ENCODE measurements at places on chromosomes 12 and 14.

DNA sequence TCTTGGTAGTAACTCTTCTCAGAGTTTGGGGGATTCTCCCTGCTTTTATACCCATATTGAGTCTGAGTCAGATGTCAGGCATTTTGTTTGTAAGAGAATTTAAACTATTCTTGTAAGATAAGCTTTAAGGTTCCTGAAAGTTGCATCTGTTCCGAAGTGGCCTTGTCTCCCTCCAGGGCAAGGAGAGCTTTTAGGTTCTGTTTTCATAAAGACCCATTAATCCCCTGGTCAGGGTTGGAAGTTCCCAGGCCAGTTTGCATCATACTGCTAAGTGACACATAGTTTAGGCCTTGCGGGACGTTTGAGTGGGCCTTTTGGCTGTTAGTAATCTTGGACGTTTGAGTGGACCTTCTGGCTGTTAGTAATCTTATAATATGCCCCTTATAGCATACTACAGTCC, 396.7 kb downstream of the NPAS3 start:
- DNase-seq = no peak

GRCh38 chr12:49792976-49793580, 35.1 kb downstream of the NCKAP5L start:
- DNase-seq = no peak

DNA sequence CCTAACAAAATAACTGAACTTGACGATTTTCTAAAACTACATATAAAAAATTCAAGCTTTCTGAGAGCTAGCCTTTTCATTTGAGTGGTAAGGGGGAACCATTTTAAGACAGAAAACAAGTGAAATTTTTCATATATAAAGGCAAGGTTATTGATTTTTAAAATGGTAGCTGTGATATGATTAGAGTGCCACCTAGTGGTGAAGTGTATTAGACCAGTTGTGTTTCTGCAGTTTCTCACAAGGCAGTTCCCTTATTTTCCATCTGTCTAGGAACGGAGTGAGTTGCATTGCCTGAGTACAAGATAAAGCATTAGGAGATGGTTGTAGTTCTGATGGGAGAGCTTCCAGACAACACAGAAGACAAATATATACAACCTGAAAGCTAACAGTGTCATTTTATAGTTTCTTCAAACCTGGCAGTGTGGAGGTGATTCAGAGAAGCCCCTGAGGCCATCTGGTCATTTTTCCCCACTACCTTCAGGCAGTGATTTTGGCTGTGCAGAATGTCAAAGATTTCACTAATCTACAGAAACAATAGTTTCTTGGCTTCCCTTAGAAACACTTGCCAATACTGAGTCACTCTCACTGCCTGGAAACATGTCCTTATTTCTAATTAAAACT, 180.8 kb downstream of the C12orf50 start:
- DNase-seq = peak; percentile 33

GRCh38 chr12:21608196-21608595, 3.5 kb upstream of the GYS2 start:
- no peak for DNase-seq

DNA sequence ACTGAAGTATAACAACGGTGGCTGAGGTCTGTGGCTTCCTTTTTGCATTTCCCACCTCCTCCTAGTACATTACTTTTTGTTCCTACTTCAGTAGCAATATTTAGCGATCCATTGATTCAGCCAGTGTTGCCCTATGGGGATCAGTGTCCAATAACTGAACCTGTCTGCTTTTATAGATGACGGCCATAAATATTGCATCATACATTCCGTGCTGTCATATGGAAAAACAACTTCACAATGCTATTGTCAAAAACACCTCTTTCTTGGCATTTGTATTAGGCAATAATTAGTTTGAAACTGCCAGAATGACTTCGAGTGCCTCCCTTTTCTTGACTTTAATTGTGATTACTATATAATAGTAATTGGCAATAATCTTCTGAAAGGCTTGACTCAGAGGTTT, 149.5 kb downstream of the PRIMA1 start:
- no peak for DNase-seq

DNA sequence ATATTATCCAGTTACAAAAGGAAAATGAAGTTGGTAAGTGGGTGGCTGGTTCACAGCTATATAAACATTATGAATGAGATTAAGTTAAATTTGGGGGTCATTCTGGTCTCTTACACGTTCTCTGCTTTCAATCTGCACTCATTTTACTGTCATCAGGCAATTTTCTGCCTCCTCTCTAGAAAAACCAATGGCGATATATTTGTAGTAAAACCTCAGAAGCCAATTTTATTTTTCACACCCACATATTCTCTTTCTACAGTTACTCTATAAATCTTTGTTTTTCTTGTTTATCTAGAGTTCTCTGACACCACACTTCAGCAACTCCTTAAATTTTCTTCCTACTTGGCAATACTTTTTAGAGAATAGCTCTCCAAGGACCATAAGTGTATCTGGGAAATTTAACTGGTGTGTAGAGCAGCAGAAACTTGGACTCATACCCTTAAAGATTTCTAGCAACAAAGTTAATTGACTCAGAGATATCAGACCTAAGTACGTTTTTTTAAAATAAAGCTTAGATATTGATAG, 926.9 kb downstream of the TMTC2 start:
- DNase-seq = no peak

DNA sequence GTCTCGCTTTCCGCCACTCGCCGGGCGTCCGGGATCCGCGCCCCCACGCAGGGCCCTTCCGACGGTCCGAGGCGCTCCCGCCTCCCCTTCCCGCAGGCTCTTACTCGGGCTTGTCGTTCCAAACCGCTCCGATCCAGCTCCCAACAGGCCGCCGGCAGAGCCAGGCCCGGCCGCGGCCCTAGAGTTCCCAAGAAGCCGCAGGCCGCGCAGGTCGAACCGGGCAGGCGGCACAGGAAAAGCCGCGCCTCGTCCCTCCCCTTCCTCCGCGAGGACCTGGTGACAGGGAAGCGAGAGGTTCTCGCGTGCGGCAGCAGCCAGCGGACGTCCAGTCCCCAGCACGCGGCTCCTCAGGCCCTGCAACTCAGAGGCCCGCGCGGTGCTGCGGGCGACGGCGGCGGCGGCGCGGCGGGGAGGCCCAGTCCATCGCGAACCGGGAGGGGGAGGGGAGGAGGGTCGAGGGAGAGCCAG, 272 bp downstream of the HECTD1 start:
- DNase-seq = peak; percentile 96

DNA sequence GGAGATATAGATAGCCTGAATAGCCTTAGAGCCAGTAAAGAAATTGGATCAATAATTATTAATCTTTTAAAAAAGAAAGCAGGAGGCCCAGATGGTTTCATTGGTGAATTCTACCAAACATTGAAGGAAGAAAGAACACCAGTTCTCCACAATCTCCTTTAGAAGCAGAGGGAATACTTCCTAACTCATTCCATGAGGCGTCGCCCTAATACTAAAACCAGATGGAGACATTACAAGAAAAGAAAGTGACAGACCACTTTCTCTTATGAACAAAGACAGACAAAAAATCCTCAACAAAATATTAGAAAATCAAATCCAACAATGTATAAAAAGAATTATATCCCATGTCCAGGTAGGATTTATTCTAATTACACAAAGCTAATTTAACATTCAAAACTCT, 362.6 kb downstream of the BCAT1 start:
- DNase-seq = no peak

DNA sequence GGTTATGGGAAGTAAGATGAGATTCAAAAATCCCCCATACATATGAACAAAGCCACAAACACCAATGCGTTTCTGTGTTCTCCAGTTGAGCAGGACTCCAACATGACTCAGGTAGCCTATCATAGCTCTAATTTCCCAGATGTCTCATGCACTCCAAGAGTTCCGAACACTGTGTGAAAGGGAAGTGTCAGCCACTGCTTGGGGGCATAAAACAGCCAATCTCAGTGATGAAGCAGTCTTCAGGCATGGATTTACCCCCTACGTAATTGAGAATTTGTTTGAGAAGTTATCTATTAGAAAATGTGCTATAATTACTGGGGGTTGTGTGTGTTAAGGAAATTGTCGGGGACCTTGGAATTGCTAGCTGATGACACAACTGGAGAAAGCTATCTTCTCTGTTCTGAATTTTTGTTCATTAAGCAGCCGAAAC, 153.9 kb upstream of the AVPR1A start:
- DNase-seq = no peak

DNA sequence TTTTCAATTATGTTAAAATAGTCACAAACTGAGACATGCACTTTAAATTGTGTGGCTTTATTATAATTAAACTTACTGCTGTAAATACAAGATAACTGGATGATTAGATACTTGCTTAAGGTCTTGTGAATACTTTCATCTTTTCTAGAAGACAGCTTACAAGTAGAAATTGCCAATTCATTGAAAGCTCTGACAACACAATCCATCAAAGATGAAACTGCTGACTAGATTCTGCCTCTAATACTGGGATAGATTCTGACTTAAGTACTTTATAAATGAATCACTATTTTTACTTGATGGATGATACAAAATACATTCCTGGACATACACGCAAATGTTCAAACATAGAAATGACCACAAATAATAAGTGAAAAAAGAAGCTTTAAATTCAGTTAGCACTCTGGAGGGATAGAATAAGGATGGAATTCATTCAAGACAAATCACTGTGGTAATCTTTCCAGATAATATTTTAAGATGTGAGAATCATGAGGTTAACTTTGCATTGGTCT, 876.8 kb downstream of the RPS29 start:
- no peak for DNase-seq

DNA sequence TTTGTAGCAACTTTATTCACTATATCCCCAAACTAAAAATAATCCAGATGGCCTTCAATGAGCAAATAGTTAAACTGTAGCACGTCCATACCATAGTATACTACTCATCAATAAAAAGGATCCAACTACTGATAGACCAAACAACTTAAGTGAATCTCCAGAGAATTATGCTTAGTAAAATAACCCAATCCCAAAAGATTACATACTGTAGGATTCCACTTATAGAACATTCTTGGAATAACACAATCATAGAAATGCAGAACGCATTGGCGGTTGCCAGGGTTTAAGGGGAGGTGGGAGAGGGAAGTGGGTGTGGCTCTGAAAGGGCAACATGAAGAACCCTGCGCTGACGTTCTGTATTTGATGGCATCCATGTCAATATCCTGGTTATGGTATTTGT, 28.6 kb downstream of the SNRPF start:
- DNase-seq = no peak

- DNase-seq = peak; percentile 56
Observed at GRCh38 chr12:55933169-55933798, 2.3 kb downstream of the DGKA start.

GRCh38 chr12:49174218-49174617, 14.7 kb downstream of the TUBA1A start:
- no peak for DNase-seq

- no peak for DNase-seq
Observed at GRCh38 chr14:81772381-81772780, 238.7 kb upstream of the SEL1L start.

Data from bone marrow (tissue), 2 donors.